Upper lobe of right lung (tissue), 1 donor: ENCODE measurements at places on chromosomes 1 and 21.
A peak's percentile ranks its signal among the peaks of the same experiment; 100 is the strongest.

DNA sequence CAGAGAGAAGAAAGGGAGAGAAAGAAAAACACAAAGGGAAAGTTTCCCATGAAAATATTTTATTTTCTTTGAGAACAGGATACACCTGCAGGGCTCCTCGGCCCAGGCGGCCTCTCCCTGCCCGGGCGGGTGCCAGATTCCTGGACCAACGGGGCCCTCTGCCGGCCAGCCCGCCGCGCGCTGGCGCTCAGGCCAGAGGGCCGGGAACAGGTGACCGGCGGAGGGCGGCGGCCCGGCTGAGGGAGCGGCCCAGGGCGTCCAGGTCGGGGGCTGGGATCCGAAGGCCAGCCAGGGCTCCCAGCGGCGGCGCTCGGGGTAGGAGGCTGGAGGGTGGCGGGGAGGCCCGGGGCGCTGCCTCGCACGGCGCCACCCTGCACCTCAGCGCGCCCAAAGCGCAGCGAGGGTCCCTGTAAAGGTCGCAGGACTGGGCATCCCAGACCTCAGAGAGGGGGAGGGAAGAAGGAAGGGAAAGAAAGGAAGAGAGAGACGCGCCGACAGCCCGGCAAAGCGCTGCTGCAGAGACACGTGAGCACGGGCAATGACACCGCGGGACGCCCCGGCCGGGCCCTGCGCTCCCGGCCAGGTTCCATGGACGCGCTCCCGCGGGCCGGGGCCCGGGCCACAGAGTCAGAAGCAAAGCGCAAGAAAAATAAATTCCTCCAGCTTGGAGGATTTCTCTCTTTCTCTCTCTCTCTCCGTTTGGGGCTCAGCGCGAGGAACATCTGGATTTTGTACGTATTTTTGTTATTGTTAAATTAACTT lies 927 bp downstream of the WNT9A start:
- H3K4me1 ChIP-seq: peaks cover 22% of the 10 kb centered on the region
- no peaks in the 10 kb centered on the region for H3K36me3 ChIP-seq
- H3K4me3 ChIP-seq: peak overlapping the region; percentile 55
- H3K27me3 ChIP-seq: peaks cover 11% of the 10 kb centered on the region

GRCh38 chr1:32627596-32628162 lies 22.7 kb downstream of the ZBTB8OS start:
- H3K4me3 ChIP-seq: no peak overlapping the region
- DNase-seq: no peak
- H3K27me3 ChIP-seq: no peaks in the 10 kb centered on the region
- H3K27ac ChIP-seq: no peak overlapping the region
- H3K4me1 ChIP-seq: no peaks in the 10 kb centered on the region

GRCh38 chr1:229563241-229563640 lies 4.7 kb upstream of the ABCB10 start:
- H3K27ac ChIP-seq: peak overlapping the region; percentile 15
- no peak overlapping the region for H3K4me3 ChIP-seq
- H3K27me3 ChIP-seq: no peaks in the 10 kb centered on the region
- no peak for DNase-seq

DNA sequence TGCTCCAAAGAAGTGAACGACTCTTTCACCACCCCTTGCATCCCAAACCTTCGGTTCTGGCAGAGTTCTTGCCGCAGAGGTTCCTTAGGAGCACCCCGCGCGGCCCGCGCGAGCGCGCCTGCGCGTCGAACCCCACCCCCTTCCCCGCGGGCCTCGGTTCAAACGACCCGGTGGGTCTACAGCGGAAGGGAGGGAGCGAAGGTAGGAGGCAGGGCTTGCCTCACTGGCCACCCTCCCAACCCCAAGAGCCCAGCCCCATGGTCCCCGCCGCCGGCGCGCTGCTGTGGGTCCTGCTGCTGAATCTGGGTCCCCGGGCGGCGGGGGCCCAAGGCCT lies at the start of gene C1orf56:
C1orf56 (plus strand) TSS at position 161 of the 334 bp plus-strand sequence; CDS start at position 258, 97 bp downstream.
- no peaks in the 10 kb centered on the region for H3K27me3 ChIP-seq
- peak within 1 kb of the TSS; percentile 83 for H3K27ac ChIP-seq
- DNase-seq: peak; percentile 84
- H3K4me1 ChIP-seq: peaks cover 14% of the 10 kb centered on the region
- peaks cover 21% of the 10 kb centered on the region for H3K36me3 ChIP-seq

DNA sequence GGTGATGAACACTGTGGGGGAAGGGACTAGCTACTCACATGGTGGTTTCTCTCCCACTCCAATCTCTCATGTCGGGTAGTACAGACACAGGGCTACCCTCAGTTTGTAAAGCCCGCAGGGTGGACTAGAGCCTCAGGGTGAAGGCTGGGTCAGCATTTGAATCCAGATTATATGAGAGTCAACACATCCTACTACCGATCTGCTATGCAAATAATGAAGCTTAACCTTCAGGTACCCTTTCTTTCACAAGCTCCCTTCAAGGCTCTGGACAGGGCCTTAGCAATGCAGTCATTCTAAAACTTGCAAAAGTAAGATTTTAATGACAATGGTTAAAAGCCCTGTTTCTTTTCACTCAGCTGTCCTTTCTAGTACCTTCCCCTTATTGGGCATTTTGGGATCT lies 5.5 kb upstream of the ZBED6 start:
- peaks cover 2% of the 10 kb centered on the region for H3K4me1 ChIP-seq
- no peak overlapping the region for H3K4me3 ChIP-seq
- H3K27ac ChIP-seq: no peak overlapping the region
- H3K27me3 ChIP-seq: no peaks in the 10 kb centered on the region
- no peak for DNase-seq
- H3K36me3 ChIP-seq: no peaks in the 10 kb centered on the region

- DNase-seq: no peak
- peaks cover 22% of the 10 kb centered on the region for H3K4me1 ChIP-seq
- H3K27me3 ChIP-seq: no peaks in the 10 kb centered on the region
- H3K4me3 ChIP-seq: no peak overlapping the region
Measured at GRCh38 chr1:183236158-183236725, 50.2 kb downstream of the LAMC2 start.

- H3K4me3 ChIP-seq: no peak overlapping the region
- no peak for DNase-seq
- H3K27me3 ChIP-seq: no peaks in the 10 kb centered on the region
- H3K27ac ChIP-seq: no peak overlapping the region
Measured at GRCh38 chr1:179031855-179032513, 6.3 kb downstream of the FAM20B start.

DNA sequence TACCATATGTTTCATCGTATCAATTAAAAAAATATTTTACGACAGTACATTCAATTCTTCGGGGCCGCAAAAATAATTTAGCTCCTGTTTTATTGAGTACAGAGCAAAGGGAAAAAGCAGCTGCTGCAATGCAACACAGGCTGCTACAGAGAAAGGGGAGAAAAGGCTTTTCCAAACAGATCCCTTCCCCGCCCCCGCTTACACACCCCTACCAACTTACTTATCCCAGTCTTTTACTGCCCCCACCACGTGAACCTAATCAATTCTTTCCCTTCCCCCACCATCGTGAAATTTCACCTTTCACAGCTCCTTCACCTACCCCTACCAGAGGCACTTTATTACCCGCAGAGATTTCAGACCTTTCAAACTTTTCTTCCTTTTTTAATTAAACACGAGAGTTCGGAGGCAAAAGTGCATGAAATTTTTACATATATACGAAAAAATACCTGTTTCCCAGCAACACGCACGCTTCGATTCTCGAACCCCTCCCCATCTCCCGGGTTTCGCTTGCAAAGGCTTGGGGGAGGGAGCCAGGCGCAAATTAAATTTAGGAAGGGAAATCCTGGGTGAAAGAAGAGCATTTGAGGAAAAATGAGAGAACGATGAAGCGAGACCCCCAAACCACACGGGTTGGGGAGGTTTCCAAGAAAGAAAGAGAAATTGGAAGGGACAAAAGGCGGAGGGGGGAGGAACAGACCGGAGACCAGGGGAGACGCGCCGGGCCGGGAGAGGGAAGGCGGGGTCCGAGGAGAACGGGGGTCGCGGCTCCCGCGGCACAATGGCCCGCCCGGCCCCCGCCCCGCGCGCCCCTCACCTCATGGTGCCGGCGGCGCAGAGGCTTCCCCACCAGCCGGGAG lies 823 bp downstream of the ENAH start:
- no peaks in the 10 kb centered on the region for H3K27me3 ChIP-seq
- no peak for DNase-seq
- H3K4me1 ChIP-seq: peaks cover 5% of the 10 kb centered on the region
- H3K27ac ChIP-seq: peak overlapping the region; percentile 83

DNA sequence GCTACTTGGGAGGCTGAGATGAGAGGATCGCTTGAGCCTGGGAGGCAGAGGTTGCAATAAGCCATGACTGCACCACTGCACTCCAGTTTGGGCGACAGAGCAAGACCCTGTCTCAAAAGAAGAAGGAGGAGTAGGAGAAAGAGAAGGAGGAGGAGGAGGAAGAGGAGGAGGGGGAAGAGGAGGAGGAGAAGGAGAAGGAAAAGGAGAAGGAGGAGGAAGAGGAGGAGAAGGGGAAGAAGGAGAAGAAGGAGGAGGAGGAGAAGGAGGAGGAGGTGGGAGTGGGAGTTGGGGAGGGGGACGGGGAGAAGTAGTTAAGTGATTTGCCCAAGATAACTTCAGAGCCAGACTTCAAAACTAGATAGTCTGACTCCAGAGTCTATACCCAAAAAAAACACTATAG lies 55.5 kb upstream of the FOXD3 start:
- DNase-seq: no peak
- H3K27me3 ChIP-seq: no peaks in the 10 kb centered on the region
- H3K4me1 ChIP-seq: no peaks in the 10 kb centered on the region
- H3K4me3 ChIP-seq: no peak overlapping the region
- no peaks in the 10 kb centered on the region for H3K36me3 ChIP-seq
- H3K27ac ChIP-seq: no peak overlapping the region

DNA sequence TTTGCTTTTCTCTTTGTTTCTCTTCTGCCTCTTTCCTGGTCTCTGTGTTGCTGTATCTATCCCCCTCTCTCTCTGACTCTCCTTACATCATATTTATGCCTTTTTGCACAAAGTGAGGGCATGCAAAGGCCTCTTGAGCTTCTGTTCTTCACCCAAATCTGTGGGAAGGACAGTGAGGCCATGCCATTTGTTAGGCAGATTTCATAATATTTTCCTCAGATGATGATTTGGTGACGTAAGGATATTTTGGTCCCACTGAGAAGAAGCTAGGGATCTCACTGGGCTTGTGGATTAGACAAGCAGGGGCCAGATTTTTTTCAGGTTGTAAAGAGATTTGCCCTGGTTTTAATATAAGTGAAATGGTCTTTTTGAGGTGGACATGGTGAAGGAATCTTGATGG lies 249.4 kb upstream of the USP24 start:
- no peak overlapping the region for H3K27ac ChIP-seq
- H3K4me3 ChIP-seq: no peak overlapping the region
- DNase-seq: no peak
- H3K4me1 ChIP-seq: no peaks in the 10 kb centered on the region
- no peaks in the 10 kb centered on the region for H3K36me3 ChIP-seq

DNA sequence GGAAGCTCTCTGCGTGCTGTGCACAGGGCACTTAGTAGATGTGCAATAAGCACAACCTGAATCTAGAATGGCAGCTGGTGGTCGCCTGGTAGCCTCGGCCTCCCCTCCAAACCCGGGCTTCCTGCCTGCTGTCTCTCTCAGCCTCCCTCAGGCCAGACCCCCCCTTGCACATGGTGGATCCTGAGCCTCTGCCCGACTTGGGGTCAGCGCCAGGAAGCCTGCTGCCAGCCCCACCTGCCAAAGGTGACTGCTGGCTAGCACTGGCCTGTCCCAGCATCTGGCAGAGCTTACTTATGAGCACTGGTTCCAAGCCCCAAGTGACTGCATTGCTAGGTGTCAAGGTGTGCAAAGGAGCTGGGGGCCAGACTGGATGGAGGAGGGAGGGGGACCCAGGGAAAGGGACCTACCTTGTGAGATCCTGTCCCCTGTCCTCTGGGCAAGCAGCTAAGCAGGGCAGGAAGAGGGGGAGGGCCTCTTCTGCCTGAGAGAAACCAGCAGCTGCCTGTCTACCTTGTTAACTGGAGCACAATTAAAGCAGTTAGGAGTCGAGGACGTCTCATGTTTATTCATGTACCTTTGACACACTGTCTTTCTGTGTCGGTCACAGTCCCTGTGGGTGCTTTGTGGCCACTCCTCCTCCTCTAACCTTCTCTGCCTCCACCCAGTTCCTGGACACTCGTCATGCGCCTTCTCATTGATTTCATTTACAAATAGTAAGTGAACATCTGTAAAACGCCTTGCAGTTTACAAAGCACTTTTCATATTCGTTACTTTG lies 100.9 kb downstream of the DDX20 start:
- no peak overlapping the region for H3K4me3 ChIP-seq
- no peaks in the 10 kb centered on the region for H3K27me3 ChIP-seq
- H3K27ac ChIP-seq: no peak overlapping the region
- no peaks in the 10 kb centered on the region for H3K4me1 ChIP-seq
- DNase-seq: no peak

GRCh38 chr1:59414406-59415133 lies 117.7 kb downstream of the FGGY start:
- H3K27me3 ChIP-seq: no peaks in the 10 kb centered on the region
- no peak overlapping the region for H3K27ac ChIP-seq
- H3K4me1 ChIP-seq: no peaks in the 10 kb centered on the region
- H3K4me3 ChIP-seq: no peak overlapping the region
- H3K36me3 ChIP-seq: no peaks in the 10 kb centered on the region

DNA sequence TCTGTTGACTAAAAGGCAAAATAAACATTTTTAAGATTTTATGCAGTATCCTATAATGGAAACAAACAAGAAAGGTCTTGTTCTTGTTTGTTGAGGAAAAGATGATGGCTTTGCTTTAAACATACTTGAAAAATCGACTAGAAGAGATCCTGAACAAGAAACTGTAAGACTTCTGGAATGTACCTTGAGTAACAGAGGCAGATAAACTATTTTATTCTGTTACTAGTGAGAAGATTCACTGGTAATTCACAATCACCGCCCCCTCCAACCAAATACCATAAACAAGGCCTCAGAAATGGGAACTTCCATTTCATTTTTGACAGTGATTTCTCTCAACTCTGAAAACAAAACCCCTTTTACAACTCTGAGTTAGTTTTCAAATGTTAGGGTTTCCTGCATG lies 18.1 kb downstream of the TSEN15 start:
- no peak overlapping the region for H3K4me3 ChIP-seq
- no peaks in the 10 kb centered on the region for H3K27me3 ChIP-seq
- peaks cover 14% of the 10 kb centered on the region for H3K36me3 ChIP-seq

DNA sequence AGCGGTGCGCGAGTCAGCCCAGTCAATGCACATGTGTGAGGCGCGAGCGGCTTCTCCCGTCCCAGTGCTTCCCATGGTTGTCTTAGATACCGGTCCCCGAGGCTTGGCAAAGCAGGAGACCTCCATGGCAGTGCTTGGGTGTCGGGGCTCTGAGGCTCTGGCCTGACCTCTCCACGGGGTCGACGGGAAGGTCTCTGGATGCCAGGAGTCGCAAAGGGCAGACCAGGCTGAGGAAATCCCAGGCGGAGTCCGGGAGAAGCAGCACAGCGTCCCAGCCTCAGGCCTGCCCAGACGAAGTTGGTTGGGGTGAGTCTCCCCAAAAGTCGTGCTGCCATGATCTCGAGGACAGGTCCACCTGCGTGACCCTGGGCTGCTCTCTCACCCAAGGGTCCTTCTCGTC lies 3881.6 kb downstream of the SRGAP2C start:
- no peak overlapping the region for H3K4me3 ChIP-seq
- H3K27ac ChIP-seq: no peak overlapping the region
- no peaks in the 10 kb centered on the region for H3K27me3 ChIP-seq
- H3K4me1 ChIP-seq: no peaks in the 10 kb centered on the region
- DNase-seq: peak; percentile 41
